ENCODE measurements at places on chromosomes 3 and 15. TPM values are rescaled to one million over a fixed set of nuclear protein-coding genes. Genes with fewer than 3 reads are reported as not detected.

TM4SF1 gene
- 1,846 TPM for total RNA-seq

GXYLT2 gene
- 3.5 TPM for total RNA-seq

OR5K2 gene
- total RNA-seq, result not detected

LARP6 gene
- 74.0 TPM for total RNA-seq

ARF4 gene
- total RNA-seq, result 145 TPM

GOLGA6B gene
- not detected for total RNA-seq

FAM81A gene
- 14.8 TPM for total RNA-seq

SMCO1 gene
- total RNA-seq, result not detected

LNP1 gene
- 0.79 TPM for total RNA-seq

RAB8B gene
- total RNA-seq, result 17.7 TPM

LRRC31 gene
- total RNA-seq, result not detected

PTPRG gene
- 3.2 TPM for total RNA-seq

TUSC7 gene
- not detected for total RNA-seq

ACKR4 gene
- not detected for total RNA-seq

KY gene
- 0.07 TPM for total RNA-seq

CSPG5 gene
- total RNA-seq, result 1.1 TPM

MAGEL2 gene
- not detected for total RNA-seq

HIGD2B gene
- not detected for total RNA-seq

ECE2 gene
- not detected for total RNA-seq

GP9 gene
- not detected for total RNA-seq

PPARG gene
- 34.3 TPM for total RNA-seq
